Psoas muscle (tissue), 8 donors: ENCODE measurements at places on chromosomes 12 and 14. TPM values are rescaled to one million over a fixed set of nuclear protein-coding genes. Genes with fewer than 3 reads are reported as not detected.

ACTR10 gene
- polyA plus RNA-seq: 61.0 TPM

MIP gene
- not detected for polyA plus RNA-seq

GLT1D1 gene
- 0.60 TPM for polyA plus RNA-seq

LALBA gene
- not detected for polyA plus RNA-seq
